ENCODE measurements at places on chromosomes 3 and 15.

DNA sequence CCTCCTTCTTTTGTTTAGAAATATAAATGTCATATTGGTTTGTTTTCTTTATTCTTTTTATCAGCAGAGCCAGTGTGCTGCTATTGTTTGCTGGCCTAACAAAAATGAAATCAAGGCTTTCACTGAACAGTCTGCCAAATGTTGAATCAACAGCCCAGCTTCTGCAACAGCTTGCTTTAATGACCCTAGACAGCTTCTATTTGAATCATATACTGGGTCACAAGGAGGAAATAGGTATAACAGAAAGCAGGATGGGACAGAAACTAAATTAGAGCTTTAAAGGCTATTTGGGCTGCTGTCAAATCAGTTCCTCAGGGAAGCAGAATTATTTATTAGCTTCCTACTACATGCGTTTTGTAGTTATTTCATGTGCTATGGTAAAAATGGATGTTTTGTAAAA, 12.1 kb upstream of the DNAJC13 start:
- no peak for DNase-seq

GRCh38 chr3:78872195-78872594, 895.6 kb downstream of the ROBO1 start:
- DNase-seq = no peak

DNA sequence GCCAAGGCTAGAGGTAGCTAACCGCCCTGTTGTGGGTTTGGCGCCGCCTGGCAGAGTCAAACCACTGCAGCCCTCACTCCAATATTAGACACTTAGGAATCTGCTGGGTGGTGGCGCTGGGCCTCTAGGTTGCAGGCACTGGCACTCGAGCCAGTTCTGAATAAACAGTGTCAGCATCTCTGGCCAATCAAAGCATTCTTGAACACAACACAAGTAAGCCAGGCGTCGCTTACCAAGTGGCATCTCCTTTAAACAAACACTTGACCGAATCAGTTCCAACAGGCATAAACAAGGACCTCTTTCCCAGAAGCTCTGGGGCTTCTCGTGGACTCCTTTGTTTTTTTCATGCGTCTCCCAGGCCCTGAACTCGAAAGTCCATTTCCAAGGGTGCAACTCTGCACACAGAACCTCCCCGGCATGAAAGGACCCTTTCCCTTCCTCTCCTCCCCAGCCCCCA, 82.3 kb downstream of the LRIG1 start:
- DNase-seq = no peak

DNA sequence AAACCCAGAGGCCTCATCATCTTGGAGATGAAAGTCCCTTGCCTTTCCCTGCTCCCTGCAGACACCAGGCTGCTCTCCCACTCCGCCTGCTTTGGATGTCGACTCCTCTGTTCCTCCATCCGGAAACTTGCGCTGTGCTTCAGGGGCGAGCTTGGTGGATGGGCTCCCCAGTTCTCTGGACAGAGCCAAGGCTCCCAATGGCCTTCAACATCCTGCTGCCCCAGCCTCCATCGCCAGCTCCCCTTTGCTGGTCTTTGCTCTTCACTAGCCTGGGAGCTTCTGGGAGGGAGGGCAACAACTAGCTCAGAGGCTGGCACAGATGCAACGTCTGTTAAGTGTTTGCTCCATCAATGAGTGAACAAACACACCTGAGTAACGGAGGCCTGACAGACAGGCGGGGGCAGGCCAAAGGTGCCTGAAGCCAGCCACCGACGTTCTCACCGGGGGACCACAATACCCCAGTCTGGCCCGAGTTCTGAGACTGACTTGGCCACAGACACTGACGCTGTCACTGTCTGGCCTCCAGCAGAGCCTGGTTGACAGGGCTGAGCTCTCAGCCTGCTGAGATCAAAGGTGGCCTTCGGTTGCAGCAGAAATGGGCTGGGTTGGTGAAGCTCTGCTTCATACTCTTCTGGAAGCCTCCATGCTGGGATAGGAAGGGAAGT, 39.0 kb downstream of the RGMA start:
- DNase-seq = no peak

- no peak for DNase-seq
Observed at GRCh38 chr15:99279827-99280226, 28.5 kb downstream of the LRRC28 start.
